Neural progenitor cell (in vitro differentiated cells): ENCODE measurements at places on chromosomes 12 and 14. TPM values are rescaled to one million over a fixed set of nuclear protein-coding genes. Genes with fewer than 3 reads are reported as not detected.

The LGR5 gene
- 0.71 and 1.4 TPM in 2 replicates for total RNA-seq

The YARS2 gene
- total RNA-seq, result 35.3 and 42.1 TPM in 2 replicates

The VCPKMT gene
- total RNA-seq, result 15.6 and 23.5 TPM in 2 replicates

The MYF6 gene
- 0.43 and 0.97 TPM in 2 replicates for total RNA-seq

The TAS2R14 gene
- total RNA-seq, result 4.1 and 7.0 TPM in 2 replicates

The B3GNT4 gene
- total RNA-seq, result 0.30 and 0.53 TPM in 2 replicates

The GAS2L3 gene
- 40.6 and 57.6 TPM in 2 replicates for total RNA-seq

The GLIPR1L2 gene
- 0.31 TPM in 1 of 2 replicates, not detected in the other for total RNA-seq

The KRT83 gene
- not detected in 2 replicates for total RNA-seq

The LRRC9 gene
- total RNA-seq, result 2.1 and 2.3 TPM in 2 replicates

The SLC5A8 gene
- not detected in 2 replicates for total RNA-seq

The DTX1 gene
- total RNA-seq, result 0.49 and 5.2 TPM in 2 replicates

The POTEG gene
- not detected in 2 replicates for total RNA-seq

The HSPA2 gene
- total RNA-seq, result 5.5 and 9.2 TPM in 2 replicates

The AMN gene
- total RNA-seq, result 0.28 TPM in 1 of 2 replicates, not detected in the other

The MYO1A gene
- 0.19 TPM in 1 of 2 replicates, not detected in the other for total RNA-seq

The GNPTAB gene
- total RNA-seq, result 18.6 and 24.0 TPM in 2 replicates

The IGF1 gene
- not detected in 2 replicates for total RNA-seq

The CCDC60 gene
- total RNA-seq, result 0.28 and 4.6 TPM in 2 replicates

The EIF2S3B gene
- 1.4 and 1.8 TPM in 2 replicates for total RNA-seq

The SEL1L gene
- 21.0 and 28.0 TPM in 2 replicates for total RNA-seq

The PARP2 gene
- total RNA-seq, result 33.2 and 47.2 TPM in 2 replicates
